NCI-H1105 treated with DMSO at 0.1 percent for 48 hours (cell line): ENCODE measurements at places on chromosomes 11 and 22.

- DNase-seq = no peak
These were observed 54.6 kb downstream of the SLC36A4 start for GRCh38 chr11:93143186-93143585.

GRCh38 chr11:17350455-17351171 is 987 bp upstream of the NCR3LG1 start:
- DNase-seq = no peak

DNA sequence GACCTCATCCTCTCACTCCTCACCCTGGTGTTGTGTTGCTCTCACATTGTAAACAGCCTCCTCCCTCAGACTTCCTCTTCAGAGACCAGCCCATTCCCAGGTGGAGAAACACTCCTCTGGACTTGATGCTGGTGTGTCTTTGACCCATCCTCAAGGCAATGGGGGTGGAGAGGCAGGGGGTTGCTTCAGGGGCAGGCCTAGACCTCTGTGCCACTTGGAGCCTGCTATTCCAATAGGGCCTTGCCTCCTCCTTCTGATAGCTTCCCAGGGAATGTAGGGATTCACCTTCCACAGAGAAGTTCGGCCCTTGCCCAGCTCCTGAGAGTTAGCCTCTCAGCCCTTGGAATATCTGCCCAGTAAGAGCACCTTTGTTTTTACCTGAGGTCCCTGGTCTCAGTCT is 606.6 kb upstream of the CADM1 start:
- DNase-seq = no peak

DNA sequence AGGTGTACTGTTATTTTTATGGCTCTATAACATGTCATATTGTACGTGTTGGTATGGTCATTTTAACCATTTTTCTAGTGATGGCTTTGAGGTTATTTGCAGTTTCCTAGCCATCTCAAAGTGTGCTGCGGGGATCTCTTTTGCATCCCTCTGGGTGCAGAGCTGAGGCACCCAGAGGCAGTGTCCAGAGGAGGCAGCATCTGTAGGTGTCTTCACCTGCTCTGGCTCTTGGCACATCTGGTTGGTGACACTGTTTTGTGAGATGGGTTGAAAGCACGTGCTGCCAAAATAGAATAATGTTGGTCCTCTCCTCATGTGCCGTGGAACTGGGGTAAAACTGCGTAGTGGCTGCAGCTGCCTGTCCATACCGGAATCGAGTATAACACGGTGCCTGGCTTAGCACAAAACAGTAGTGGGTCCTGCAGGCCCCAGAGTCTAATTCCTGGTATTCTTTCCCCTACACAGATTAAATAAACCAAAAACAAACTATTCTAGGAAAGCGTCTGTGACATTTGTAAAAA is 12.9 kb downstream of the NEAT1 start:
- DNase-seq = no peak

GRCh38 chr11:93049740-93050139 is 80.3 kb downstream of the MTNR1B start:
- no peak for DNase-seq

DNA sequence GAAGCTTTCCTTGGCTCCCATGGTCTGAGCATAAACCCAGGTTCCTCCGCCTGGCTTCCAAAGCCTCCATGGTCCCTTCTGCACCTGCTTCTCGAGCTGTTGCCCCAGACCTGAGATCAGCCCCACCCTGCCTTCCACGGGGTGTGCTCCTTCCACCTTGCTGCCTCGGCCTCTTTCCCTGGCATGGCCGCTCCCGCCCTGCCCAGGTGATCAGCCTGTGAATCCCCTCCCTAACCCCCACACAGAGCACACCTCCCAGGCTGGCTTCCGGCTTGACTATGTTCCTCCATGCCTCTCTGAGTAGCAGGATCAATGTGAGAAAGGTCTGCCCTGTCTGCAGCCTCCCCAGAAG is 2.7 kb upstream of the PPP6R3 start:
- DNase-seq = no peak

DNA sequence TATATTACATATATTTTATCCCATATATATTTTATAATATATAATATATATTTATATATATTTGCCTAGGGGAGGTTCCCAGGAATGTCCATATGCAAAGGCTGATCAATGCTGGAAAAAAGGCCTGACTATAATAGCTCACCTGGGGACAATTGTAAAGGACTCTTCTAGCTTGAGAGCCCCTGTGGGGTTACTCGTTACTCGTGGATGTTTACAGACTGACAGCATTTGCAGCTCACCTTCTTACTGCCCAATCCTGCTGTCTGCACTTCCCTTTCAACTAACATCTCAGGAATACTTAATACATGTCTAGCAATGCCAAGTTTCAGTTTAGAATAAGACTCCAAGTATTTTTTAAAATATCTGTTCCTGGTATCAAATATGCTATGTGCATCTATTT is 1365.4 kb upstream of the RAG2 start:
- DNase-seq = no peak

GRCh38 chr22:27616033-27616432 is 185.5 kb downstream of the MN1 start:
- peak; percentile 31 for DNase-seq

DNA sequence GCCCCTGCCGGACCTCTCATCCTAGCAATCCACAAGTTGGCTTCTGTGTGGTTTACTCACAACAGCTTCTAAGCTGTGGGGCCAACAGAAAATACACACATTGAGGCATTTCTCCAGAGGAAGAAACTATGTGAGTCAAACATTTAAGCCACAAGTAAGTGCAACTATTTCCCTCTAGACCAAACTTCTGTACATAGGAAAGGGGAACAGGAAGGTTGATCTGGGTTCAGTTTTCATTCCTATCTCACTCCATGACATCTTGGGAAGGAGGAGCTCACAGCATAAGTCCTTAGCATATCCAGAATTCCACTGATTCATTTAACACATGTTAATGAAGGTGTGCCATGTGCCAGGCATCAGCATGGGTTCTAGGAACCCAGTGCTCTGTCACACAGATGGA is 72.8 kb upstream of the PICALM start:
- DNase-seq = no peak

DNA sequence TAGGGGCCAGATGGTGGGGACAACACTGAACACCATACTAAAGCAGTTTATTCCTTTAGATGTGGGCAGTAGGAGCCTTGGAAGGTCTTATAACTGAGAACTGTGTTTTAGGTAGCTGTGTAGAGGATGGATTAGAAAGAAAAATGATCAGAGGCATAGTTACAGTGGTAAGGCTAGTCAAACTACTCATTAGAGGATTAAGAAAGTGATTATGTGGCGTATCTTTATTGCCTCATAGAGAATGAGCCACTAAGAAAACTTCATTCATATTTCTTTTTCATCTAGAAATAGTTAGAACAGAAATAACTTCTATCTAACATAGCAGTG is 155.8 kb upstream of the RASSF10 start:
- no peak for DNase-seq

DNA sequence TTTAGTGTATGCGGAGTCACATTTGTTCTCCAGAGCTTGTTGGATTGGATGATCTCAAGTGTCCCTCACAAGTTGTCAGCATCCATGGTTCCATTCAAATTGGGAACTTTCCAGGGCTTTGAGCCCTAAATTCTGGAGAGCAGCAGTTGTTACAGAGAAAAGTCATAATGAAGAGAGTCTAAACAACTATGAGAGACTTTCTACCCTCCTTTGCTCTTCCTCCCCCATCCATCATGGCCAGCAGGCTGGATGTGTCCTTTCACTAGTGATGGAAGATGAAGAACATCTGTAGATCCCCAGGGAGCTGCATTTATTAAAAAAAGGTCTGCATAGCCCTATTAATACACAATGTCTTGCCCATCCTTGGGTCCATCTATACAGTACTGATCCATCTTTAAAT is 129.6 kb upstream of the TIMP3 start:
- DNase-seq = no peak

DNA sequence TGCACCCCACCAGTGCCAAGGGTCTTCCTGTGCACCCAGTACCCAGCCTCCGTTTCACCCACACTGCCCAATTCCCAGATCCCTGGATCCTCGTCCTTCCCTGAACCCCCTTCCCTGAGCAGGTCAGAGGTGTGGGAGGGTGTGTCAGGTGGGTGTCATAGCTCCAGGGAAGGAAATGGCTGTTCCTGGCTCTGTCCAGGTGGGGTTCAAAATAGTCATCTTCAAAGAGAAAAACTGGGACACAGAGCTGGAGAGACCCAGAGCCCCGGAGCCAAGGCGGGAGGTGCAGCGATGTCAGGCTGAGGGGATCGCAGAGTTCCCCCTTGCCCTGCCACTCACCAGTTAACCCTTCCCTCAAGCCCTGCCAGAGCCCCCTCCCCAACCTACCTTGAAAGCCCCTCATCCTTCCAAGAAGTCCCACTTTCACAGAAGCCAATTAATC is 698 bp downstream of the C1QTNF4 start:
- peak; percentile 6 for DNase-seq

DNA sequence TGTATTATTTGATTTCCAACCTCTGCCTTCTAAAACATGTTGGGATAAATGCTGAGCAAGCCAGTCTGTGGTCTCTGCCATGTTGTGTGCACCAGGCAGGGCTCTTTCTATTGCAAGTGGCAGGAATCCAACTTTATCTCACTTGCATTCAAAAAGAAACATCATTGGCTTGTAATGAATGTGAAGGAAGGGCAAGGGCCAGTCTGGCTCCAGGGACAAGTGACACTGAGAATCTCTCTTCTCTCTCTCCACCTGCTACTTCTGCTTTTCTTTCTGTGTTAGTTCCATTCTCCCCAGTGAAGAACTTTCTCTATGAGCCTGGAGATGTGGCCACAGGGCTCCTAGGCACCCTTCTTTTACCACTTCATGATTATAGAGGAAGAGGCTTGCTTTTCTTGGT is 329.9 kb upstream of the NCAM1 start:
- DNase-seq = no peak

DNA sequence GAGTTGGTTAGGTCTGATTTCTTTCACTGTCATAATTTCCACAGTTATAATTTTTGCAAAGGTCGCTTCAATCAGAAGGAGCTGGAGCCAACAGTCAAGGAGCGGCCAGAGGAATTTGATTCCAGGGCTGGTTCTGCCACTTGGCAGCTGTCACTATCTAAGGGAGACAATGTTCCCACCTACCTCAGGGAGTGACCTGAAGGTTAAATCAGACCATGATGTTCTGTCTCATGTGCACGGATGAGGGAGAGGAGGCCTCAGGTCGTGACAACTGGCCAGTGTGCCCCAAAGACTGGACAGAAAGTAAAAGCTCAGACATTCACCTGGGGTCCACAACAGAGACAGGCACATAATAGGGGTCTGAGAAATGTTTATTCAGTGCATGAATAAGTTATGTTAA is 7.6 kb downstream of the MRGPRD start:
- no peak for DNase-seq

DNA sequence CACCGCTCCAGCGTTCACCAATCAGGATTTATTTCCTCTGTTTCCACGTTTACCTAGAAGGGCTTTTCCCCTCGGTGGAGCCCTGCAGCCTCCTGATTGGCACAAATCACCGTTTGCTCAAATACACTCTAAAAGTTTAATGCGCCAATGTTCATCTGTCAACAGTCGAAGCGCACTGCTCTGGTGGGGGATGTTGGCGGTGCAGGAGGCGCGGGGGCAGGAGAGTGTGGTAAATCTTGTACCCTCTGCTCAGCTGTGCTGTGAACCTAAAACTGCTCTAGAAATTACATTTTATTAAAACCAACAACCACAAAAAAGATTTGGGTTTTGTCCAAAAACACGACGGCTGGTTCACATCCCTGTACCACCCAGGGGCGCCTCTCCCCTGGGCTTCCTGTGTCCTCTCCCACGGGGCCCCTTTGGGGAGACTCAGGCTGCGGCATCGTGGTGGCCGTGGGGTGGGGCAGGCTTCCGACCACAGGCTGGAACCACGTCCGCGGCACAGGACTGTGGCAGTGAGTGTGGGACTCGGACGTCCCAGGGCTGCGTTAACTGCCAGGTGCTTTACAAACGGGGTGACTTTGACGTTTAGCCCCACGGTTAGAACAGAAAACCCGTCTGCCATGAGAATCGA is 13.5 kb downstream of the TTLL8 start:
- no peak for DNase-seq

GRCh38 chr22:28106617-28107016 is 187.6 kb upstream of the PITPNB start:
- no peak for DNase-seq

GRCh38 chr22:22891139-22891621 is 3.6 kb downstream of the IGLL5 start:
- DNase-seq = no peak

- no peak for DNase-seq
These were observed 2.1 kb downstream of the TPCN2 start for GRCh38 chr11:69050592-69051380.

GRCh38 chr11:31419138-31419537 is 49.5 kb downstream of the DNAJC24 start:
- DNase-seq = no peak

DNA sequence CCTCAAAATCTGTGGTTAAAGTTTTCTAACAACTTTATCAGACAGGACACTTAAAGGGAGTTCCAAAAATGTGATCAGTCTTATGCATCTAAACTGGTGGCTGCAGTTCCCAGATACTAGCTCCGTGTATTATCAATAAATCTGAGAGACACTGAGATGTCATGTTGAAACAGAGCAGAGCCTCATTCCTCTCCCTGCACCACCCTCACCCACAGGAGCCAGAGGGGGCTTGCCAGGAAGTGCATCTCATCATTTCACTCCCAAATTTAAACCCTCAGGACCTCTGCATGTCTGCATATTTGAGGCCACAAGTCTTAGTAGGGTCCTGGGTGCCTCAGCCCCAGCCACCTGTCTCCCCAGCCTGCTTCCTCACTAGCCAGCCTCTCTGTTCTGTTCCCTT is 167.4 kb upstream of the NTM start:
- no peak for DNase-seq

GRCh38 chr22:49238181-49239141 is 589.2 kb downstream of the BRD1 start:
- DNase-seq = no peak

GRCh38 chr11:67355023-67355793 is 1.9 kb upstream of the POLD4 start:
- DNase-seq = no peak

GRCh38 chr11:12502046-12502445 is 124.7 kb downstream of the PARVA start:
- no peak for DNase-seq

GRCh38 chr22:20117633-20118299 is 740 bp upstream of the TRMT2A start:
- no peak for DNase-seq

GRCh38 chr11:112584672-112585071 is 324.0 kb upstream of the PLET1 start:
- no peak for DNase-seq

- no peak for DNase-seq
These were observed 51.9 kb upstream of the MN1 start for GRCh38 chr22:27853424-27853823.

GRCh38 chr11:102166175-102167064 is 56.2 kb downstream of the YAP1 start:
- no peak for DNase-seq

- DNase-seq = no peak
These were observed 428.0 kb downstream of the LARGE1 start for GRCh38 chr22:33492210-33492651.
